ENCODE measurements at places on chromosomes 16 and 17.

GRCh38 chr16:28279006-28279405 lies 13.3 kb upstream of the SBK1 start:
- no peak for DNase-seq

- DNase-seq = no peak
Observed at GRCh38 chr17:5915337-5915736, 154.8 kb upstream of the WSCD1 start.

- DNase-seq = no peak
Observed at GRCh38 chr16:10296956-10297340, 88.9 kb upstream of the ATF7IP2 start.

GRCh38 chr17:47117386-47117785 lies 71.7 kb downstream of the CDC27 start:
- DNase-seq = no peak

GRCh38 chr16:53541326-53541725 lies 38.3 kb upstream of the AKTIP start:
- DNase-seq = no peak

- no peak for DNase-seq
Observed at GRCh38 chr17:59423903-59424302, 92.4 kb downstream of the YPEL2 start.

GRCh38 chr17:32498391-32498790 lies 11.6 kb downstream of the CDK5R1 start:
- DNase-seq = no peak

- no peak for DNase-seq
Observed at GRCh38 chr17:57685499-57686132, 59.5 kb downstream of the CCDC182 start.

- DNase-seq = no peak
Observed at GRCh38 chr16:86905302-86905701, 327.0 kb downstream of the FOXL1 start.

GRCh38 chr17:3891626-3892094 lies 1.2 kb downstream of the CAMKK1 start:
- DNase-seq = no peak

GRCh38 chr16:83176802-83177201 lies 550.0 kb downstream of the CDH13 start:
- DNase-seq = no peak

GRCh38 chr17:34542700-34543336 lies 36.6 kb upstream of the TMEM132E start:
- DNase-seq = peak; percentile 17

GRCh38 chr17:8345951-8346665 lies 6.5 kb downstream of the ODF4 start:
- no peak for DNase-seq

DNA sequence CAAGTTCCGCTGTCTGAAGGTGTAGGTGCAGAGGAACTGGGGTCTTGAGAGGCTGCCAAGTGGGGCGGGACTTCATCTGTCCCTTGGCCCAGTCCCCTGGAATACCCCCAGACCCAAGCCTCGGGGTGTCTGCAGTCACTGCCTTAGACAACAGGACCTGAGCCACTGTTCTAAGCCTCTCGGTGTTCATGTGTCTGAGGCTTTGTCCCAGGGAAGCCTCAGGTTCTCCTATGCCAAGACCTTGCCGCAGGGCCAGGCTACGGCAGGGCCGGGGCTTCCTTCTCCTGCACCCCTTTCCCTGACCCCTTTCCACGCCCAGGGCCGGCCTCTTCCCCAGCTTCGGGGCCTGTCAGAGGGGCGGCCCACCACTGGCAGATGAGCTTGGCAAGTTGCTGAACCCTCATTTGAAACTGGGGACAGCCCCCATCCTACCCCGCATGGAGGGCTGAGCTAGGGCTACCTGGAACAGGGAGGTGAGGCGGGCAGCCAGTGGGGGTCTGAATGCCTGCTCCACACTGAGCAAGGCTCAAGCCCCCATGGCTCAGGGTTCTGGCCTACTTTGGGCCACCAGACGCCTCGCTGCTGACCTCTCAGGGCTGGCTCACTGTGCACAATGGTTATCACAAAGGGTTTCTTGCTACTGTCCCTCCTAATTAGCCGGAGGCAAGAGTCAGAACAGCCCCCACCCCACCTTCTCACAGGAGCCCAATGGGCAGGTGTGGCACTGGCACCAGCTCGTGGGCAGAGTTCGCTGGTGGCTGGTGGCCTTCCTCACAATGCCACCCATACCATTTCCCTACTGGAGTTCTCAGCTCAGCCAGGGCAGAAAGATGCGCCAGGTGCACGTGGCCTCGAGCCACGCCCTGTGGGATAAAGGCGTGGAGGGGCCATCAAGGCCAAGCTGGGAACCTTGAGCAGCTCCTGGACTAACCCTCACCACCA lies 7.1 kb downstream of the LITAFD start:
- no peak for DNase-seq

GRCh38 chr16:47571049-47571448 lies 109.9 kb downstream of the PHKB start:
- DNase-seq = no peak
